ENCODE measurements at places on chromosomes 6 and 20.

DNA sequence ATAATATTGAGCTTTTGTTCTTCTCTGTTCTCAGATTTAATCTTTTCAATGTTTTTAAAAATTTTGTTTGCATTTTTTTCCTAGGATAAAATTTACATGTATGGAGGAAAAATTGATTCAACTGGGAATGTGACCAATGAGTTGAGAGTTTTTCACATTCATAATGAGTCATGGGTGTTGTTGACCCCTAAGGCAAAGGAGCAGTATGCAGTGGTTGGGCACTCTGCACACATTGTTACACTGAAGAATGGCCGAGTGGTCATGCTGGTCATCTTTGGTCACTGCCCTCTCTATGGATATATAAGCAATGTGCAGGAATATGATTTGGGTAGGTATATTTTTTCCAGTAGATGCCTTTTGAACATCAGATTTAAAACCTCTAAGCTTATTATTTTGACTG is 89.8 kb downstream of the ATRN start:
- DNase-seq: no peak

DNA sequence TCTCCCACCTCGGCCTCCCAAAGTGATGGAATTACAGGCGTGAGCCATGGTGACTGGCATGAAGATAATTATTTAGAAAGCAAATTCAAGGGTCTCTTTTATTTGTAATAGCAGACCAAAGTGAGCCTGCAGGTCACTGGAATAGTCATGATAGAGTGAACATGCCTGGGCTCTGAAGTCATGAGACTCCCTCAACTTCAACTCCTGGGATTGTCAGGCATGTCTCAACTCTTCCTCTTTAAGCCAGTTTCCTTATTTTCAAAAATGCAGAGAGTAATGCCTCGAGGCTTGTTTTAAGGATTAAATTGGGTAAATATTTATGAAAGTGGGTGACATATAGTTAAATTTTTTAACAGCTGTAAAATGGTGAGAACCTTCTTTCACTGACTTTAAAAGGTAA is 22.7 kb upstream of the HECA start:
- no peak for DNase-seq

- DNase-seq: no peak
Measured at GRCh38 chr6:1144842-1145767, 166.8 kb upstream of the FOXQ1 start.

- DNase-seq: no peak
Measured at GRCh38 chr6:11814106-11814505, 35.5 kb upstream of the ADTRP start.

DNA sequence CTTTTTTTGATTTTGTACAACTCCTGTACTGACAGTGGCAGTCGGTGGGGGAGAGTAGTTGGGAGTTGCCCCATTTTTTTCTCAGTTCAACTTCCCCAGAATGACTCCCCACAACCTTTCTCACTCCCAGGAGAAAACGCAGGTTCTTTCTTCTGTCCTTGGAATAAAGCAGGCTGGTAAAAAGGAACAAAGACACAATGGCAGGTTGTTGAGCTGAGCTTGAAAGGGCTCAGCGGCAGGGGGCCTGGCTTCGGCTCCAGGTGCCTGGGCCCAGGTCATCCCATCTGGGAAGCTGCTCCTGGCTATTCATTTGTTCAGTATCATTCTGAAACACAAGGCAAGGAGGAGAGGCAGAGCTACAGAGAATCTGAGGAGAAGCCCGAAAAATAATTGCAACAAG is 46.2 kb downstream of the PROKR2 start:
- no peak for DNase-seq
